Activated CD4-positive, alpha-beta T cell treated with anti-CD3 and anti-CD28 coated beads for 36 hours (primary cell): ENCODE measurements at places on chromosomes 3 and 15. TPM values are rescaled to one million over a fixed set of nuclear protein-coding genes. Genes with fewer than 3 reads are reported as not detected.

The SCAANT1 gene
- not detected for total RNA-seq

The SEMA3F gene
- total RNA-seq = 0.25 TPM

The RASL12 gene
- total RNA-seq = not detected

GRCh38 chr3:131007782-131008181 is 18.8 kb downstream of the ASTE1 start:
- DNase-seq = no peak

DNA sequence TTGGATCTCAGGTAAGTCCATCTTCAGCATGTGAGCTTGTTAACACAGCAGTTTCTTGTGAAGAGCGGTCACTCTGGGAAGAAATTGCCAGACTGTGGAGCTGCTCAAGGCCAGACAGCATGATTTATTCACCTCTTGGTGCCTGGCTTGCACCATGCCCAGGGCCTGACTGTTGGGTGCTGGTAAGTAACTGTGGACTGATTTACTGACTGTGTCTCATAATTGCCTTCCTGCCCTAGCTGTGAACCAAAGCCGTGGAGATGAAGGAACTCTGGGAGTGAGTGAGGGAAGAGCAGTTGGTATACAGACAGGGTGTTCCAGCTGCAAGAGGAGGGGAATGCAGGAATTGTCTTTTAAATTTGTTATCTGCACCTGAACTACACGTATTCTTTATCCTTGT is 18.5 kb upstream of the WNT7A start:
- no peak for DNase-seq

DNA sequence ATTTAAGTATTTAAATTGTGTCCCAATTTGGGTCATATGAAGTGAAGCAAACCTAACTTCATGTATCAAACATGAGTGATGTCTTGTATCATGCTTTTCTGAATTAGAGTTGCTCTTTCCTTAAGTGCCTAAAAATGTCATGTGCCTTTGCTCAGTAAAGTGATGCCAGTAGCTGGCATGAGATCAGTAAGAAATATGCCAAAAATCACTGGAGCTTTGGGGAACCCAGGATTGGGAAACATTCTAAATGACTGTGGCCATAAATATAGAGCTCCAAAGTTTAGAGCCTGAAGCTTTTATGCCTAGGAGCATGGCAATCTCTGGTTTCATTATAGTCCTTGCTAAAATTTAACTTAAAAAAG is 33.8 kb downstream of the RBMS3 start:
- DNase-seq = no peak

DNA sequence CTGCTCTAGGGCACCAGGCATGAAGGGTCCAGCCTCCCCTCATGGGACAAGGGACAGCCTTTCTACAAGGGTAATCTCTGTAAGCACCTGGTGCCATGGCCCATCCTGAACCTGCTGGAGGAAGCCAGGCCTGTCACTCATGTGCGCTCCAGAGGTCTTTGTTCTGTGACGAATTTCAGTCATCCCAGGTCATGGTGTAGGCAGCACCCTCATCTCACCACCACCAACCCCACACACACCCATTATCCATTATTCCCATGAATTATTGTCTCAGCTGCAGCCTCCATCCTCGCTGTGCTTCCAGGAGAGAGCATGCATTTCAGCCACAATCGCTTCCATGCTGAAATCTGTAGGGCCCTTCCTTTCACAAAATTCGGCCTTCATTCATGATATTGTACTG is 419.3 kb downstream of the EPHB1 start:
- DNase-seq = no peak
